Psoas muscle (tissue), 8 donors: ENCODE measurements at places on chromosomes 6 and 20.

- DNase-seq, result no peak
- no peaks in the 10 kb centered on the region for H3K4me1 ChIP-seq
- no peaks in the 10 kb centered on the region for H3K36me3 ChIP-seq
- H3K27me3 ChIP-seq, result no peaks in the 10 kb centered on the region
- no peak overlapping the region for H3K27ac ChIP-seq
These were observed 97.8 kb downstream of the TNFAIP3 start for GRCh38 chr6:137964876-137965275.

GRCh38 chr20:40305303-40305702, 383.7 kb downstream of the MAFB start:
- H3K36me3 ChIP-seq, result no peaks in the 10 kb centered on the region
- H3K4me1 ChIP-seq, result peaks cover 29% of the 10 kb centered on the region
- H3K27ac ChIP-seq, result peak overlapping the region; percentile 38
- DNase-seq, result peak; percentile 80

- peak; percentile 82 for DNase-seq
- no peaks in the 10 kb centered on the region for H3K27me3 ChIP-seq
- no peak overlapping the region for H3K27ac ChIP-seq
- no peaks in the 10 kb centered on the region for H3K36me3 ChIP-seq
These were observed 250.9 kb upstream of the RREB1 start for GRCh38 chr6:6856538-6857523.

- H3K27ac ChIP-seq, result no peak overlapping the region
- peaks cover 14% of the 10 kb centered on the region for H3K4me1 ChIP-seq
- no peaks in the 10 kb centered on the region for H3K27me3 ChIP-seq
These were observed 164.1 kb upstream of the ECI2 start for GRCh38 chr6:4299476-4299875.

DNA sequence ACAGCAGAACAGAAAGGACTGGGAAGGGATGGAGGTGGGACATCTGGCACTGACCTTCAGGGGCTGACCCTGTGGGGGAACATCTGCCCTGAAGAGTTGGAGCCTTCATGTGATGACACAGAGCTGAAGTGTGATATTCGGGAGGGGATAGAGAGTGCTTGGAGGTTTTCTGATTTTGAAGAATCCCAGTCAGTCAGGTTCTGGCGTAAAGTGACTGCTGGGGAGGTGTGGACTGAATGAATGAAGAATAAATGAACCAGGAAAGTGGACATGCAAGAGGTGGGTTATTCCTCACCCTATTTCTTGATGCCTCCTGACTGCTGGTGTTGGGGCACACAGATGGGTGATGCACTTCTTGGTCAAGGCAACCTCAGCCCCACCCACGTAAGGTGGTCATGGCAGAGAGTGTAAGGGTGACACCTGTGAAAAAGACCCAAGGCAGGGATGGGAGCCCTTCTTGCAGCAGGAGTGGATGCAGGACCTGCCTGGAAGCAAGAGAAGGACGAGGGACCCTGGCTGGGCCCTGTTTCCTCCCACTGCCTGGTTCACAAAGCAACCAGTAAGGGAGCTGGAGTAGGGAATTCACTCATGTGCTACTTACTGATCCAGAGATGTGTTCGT, 13.1 kb downstream of the MICA start:
- H3K27me3 ChIP-seq, result no peaks in the 10 kb centered on the region
- no peaks in the 10 kb centered on the region for H3K4me1 ChIP-seq
- H3K4me3 ChIP-seq, result no peak overlapping the region
- H3K36me3 ChIP-seq, result peaks cover 34% of the 10 kb centered on the region
- no peak overlapping the region for H3K27ac ChIP-seq

DNA sequence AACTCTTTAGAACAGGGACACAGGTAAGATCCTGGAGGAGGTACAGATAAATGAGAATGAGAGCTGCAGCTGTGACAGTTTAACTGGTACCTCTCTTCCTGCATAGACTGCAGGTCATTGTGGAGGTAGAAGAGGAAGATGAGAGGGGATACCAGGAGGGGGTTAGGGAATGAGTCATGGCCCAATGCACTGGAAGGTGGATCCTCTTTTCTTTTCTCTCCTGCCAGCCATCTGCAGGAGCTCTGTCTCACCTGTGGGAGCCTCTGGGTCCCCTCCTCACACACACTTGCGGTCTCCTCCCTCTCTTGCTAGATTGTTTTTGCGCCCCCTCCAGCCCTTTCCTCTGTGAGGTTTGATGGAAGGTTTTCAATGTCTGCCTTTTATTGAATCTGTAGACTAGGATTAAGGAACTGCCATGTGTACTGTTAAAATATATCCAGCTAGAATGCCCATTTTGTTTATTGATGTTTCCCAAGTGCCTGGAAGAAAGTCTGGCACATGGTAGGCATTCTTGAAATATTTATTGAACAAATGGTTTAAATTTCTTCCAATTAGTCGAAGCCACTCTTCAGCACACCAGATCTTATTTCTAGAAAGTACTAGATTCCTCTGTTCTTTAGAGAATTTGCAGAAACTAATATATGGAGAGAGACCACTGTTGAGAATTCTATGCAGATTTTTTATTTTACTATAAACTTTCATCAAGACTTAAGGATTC, 13.0 kb downstream of the C6orf163 start:
- H3K27me3 ChIP-seq, result no peaks in the 10 kb centered on the region
- H3K27ac ChIP-seq, result no peak overlapping the region
- H3K4me3 ChIP-seq, result no peak overlapping the region
- no peaks in the 10 kb centered on the region for H3K36me3 ChIP-seq
- H3K4me1 ChIP-seq, result no peaks in the 10 kb centered on the region

DNA sequence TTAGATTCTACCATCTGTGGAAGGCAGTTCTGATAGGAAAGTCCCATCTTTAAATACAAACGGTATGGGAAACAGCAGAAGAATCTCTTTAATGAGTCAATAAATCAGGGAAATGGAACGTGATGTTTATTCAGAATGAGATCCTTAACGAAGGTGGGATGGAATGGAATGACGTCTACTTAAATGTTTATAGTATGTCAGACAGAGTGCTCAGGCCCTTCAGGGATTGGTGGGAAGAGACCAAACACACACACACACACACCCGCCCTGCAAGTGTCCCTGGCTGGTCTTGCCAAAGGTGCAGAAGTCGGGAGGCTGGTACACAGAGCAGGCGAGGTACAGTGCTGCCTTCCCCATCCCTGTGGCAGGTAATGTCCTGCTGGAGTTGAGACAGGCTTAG, 164.0 kb downstream of the FARS2 start:
- H3K4me3 ChIP-seq, result no peak overlapping the region
- H3K4me1 ChIP-seq, result no peaks in the 10 kb centered on the region
- H3K27me3 ChIP-seq, result no peaks in the 10 kb centered on the region
- H3K27ac ChIP-seq, result no peak overlapping the region
- DNase-seq, result no peak

DNA sequence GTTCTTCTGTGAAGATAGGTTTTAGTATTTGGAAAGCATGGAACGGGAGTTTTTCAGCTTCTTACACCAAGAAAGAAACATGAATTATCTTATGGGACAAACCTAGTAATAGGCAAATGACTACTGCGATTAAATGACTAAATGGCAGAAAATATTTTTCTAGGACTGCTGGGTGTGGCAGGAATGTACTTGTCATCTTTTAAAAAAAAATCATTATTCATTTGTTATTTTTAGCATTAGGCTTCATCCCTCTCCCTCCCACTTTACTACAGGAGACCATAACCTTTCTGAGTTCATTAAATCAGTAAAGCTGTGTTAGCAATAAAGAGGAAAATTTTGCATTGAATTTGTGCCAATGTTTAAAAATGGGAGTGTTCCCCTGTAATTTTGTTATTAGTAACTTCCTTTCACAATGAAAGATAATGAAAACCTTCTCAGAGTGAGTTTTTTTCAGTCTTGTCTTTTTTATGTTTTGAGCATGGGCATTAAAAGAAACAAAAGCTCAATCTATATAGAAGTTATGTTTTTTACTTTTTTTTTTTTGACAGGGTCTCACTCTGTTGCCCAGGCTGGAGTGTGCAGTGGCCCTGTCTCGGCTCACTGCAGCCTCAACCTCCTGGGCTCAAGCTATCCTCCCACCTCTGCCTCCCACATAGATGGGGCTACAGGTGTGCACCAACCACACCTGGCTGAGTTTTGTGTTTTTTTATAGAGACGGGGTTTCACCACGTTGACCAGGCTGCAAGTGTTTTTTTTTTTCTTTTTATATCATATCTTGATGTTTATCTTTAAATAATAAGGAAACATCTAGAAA, 105.6 kb upstream of the CLDN20 start:
- H3K4me1 ChIP-seq, result peaks cover 12% of the 10 kb centered on the region
- no peaks in the 10 kb centered on the region for H3K27me3 ChIP-seq
- H3K36me3 ChIP-seq, result no peaks in the 10 kb centered on the region
- H3K27ac ChIP-seq, result peak overlapping the region; percentile 75

GRCh38 chr6:10441004-10441654, 26.3 kb upstream of the TFAP2A start:
- DNase-seq, result no peak
- H3K36me3 ChIP-seq, result no peaks in the 10 kb centered on the region
- H3K4me3 ChIP-seq, result no peak overlapping the region
- H3K27me3 ChIP-seq, result no peaks in the 10 kb centered on the region
- no peak overlapping the region for H3K27ac ChIP-seq

DNA sequence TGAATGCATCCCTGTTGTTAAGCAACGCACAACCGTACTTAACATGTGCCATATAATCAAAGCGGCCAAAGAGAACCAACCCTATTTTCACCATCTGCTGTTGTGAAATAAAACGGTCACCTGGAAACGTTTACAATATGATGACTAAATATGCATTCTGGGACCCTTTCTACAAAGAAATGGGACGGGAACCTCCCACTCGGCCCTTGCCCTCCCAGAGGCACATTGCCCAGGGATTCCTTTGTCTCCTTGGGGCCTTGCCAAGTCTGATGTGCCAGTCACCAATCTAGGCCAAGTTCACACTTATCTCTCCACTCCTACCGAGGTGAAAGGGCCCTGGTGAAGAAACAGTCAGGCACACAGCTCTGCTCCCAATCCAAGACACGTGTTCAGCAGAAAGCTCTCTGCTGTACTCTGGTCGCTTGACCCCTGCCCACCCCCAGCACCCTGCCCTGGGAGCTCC, 427.4 kb upstream of the JARID2 start:
- H3K4me3 ChIP-seq, result no peak overlapping the region
- no peaks in the 10 kb centered on the region for H3K36me3 ChIP-seq
- no peak for DNase-seq
- no peaks in the 10 kb centered on the region for H3K4me1 ChIP-seq

DNA sequence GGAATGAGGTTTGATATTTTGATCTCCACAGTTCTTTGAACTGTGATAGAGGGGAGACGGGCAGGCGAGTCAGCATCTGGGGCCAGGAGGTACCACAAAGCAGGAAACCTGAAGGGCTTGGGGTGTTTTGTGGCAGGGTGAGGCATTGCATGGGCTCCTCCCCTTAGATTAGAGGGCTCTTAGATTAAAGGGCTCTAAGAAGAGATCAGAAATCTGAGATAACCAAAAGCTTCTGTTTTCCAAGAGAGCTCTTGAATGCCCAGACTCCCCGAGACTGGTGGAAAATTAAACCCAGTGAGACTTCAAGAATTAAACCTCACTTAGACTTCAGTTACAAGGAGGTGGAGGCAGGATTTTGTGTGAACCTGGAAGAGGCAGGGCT, 2.4 kb upstream of the GPX5 start:
- H3K27me3 ChIP-seq, result peaks cover 8% of the 10 kb centered on the region
- no peak overlapping the region for H3K4me3 ChIP-seq
- no peak overlapping the region for H3K27ac ChIP-seq

DNA sequence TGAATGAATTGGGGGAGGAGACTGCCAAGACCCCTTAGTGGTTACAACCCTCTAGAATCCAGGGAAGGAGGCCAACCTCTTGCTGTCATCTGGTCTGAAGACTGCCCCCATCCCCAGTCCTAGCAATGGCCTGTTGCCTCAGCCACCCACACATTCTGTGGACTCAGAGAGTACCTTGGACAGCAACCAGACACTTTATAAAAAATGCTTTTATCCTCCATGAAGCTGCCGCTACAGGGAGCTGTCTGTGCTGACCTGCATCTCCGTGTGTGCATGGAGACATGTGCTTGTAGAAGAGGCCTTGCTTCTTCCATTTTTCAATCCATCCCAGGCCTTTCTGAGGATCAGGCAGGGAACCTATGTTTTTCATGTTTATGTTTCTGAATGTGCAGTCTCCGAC, 15.2 kb downstream of the CDH22 start:
- no peak overlapping the region for H3K27ac ChIP-seq
- no peaks in the 10 kb centered on the region for H3K4me1 ChIP-seq
- no peak for DNase-seq
- H3K27me3 ChIP-seq, result peaks cover 3% of the 10 kb centered on the region
- no peak overlapping the region for H3K4me3 ChIP-seq
- H3K36me3 ChIP-seq, result no peaks in the 10 kb centered on the region

GRCh38 chr6:5998236-5998635, 8.5 kb downstream of the NRN1 start:
- H3K4me1 ChIP-seq, result peaks cover 28% of the 10 kb centered on the region
- H3K36me3 ChIP-seq, result no peaks in the 10 kb centered on the region
- H3K4me3 ChIP-seq, result peak overlapping the region; percentile 79
- H3K27me3 ChIP-seq, result peaks cover 63% of the 10 kb centered on the region
- no peak for DNase-seq

DNA sequence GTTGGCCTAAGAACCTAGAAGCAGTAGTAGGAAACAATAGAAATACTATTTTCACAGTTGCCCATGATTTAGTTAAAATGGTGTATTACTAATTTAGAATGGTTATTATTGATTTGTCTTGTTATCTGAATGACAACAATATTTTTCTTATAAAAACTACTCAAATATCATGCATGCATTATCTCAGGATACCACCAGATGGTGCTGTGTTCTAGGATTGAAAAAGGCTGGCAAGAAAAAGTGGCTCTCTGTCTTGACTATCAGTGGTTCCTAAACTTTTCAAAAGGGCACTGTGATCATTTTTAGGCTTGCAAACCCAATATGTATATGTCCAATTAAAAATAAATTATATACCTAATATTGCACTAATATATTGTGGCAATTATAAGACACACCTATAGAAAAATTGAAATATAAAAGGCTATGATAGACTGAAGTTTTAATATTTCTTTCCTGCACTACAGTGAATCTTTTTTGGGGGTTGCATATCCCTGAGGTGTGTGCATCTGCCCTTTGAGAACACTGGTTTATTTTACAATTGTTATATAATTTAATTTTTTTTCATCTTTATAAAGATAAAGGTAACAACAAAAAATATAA, 131.7 kb upstream of the MLIP start:
- H3K36me3 ChIP-seq, result no peaks in the 10 kb centered on the region
- no peak overlapping the region for H3K27ac ChIP-seq
- peaks cover 6% of the 10 kb centered on the region for H3K4me1 ChIP-seq
- no peak for DNase-seq
- H3K27me3 ChIP-seq, result no peaks in the 10 kb centered on the region
